ENCODE measurements at places on chromosomes 13 and 19.

- no peak for DNase-seq
These were observed 318.8 kb downstream of the SPRY2 start for GRCh38 chr13:80022146-80022545.

DNA sequence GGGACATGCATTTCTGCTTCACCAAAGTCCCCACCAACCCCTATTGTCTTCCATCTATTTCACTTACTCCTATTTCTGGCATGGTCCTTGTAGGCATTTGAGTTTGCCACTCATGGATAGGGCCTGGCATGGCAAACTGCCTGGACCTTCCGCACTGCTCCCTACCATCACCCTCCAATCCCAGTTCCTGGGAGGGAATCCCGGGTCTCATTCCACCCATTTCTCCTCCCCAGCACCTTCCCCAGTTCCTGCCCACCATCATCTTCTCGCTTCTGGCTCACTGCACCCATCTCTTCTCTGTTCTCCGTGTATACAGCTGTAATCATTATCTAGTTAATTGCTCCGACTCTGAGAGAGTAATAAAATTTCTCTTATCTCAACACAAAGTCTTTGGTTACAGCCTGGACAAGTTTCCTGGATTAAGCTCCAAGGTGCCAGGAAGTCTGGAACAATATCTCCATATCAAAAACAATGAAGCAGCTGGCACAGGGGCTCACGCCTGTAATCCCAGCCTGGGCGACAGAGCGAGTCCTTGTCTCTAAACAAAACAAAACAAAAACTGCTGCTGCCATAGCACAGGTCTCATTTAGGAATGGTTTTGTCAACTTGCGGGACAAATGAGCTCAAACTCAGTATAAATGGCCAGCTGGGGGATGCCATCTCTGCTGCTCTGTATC is 17.0 kb upstream of the COX7A1 start:
- DNase-seq = no peak

GRCh38 chr19:18183529-18183928 is 9.5 kb upstream of the MPV17L2 start:
- no peak for DNase-seq

DNA sequence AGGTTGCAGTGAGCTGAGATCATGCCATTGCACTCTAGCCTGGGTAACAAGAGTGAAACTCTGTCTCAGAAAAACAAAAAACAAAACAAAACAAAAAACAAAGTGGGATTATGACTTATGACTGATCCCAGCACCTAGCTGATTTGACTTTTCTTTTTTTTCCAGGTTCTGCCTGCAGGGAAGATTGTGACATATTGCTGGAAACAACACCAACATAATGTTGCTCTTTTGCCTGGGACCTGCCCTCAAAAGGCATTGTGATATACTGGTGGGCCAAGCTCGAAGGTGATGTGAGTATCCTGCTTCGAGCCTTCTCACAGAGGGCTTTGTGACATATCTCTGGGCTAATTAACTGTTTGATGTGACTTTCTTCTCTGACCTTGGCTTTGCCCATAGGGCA is 42.0 kb upstream of the ZNF43 start:
- DNase-seq = no peak

DNA sequence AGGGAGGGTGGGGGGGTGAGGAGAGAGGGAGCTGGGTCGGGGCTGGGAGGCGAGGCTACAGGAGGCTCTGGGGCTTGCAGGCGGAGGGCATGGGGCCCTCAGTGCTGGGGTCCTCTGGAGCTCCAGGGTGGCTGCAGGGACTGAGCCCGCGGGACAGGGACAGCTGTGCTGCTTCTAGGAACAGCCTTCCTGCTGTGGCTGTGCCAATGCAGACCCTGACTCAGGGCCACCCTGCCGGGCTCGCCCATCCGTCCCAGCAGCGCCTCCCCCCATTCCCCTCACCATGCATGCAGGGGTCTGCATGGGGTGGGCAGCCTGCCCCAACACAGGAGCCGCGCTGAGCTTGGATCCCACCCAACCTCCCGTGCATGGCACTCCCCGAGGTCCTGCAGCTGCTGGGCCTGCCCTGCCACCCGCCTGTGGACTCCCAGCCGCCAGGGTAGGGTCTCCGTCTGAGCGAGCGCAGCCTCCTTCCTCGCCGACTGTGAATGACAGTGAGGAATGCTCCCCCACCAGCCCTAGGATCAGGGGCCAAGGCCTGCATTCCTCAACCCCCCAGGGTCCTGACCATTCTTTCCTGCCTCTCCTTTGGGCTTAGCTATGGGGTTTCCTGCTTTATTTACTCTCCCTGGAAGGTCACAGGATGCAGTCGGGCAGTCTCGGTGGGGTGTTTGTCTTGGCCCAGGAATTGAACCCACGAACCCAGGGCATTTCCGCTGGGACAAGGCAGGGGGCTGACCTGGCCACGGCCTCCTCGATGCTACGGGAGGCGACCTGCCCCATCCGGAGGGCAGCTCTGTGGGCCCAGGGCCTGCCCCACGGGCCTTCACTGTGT is 23.4 kb downstream of the CEBPG start:
- no peak for DNase-seq

DNA sequence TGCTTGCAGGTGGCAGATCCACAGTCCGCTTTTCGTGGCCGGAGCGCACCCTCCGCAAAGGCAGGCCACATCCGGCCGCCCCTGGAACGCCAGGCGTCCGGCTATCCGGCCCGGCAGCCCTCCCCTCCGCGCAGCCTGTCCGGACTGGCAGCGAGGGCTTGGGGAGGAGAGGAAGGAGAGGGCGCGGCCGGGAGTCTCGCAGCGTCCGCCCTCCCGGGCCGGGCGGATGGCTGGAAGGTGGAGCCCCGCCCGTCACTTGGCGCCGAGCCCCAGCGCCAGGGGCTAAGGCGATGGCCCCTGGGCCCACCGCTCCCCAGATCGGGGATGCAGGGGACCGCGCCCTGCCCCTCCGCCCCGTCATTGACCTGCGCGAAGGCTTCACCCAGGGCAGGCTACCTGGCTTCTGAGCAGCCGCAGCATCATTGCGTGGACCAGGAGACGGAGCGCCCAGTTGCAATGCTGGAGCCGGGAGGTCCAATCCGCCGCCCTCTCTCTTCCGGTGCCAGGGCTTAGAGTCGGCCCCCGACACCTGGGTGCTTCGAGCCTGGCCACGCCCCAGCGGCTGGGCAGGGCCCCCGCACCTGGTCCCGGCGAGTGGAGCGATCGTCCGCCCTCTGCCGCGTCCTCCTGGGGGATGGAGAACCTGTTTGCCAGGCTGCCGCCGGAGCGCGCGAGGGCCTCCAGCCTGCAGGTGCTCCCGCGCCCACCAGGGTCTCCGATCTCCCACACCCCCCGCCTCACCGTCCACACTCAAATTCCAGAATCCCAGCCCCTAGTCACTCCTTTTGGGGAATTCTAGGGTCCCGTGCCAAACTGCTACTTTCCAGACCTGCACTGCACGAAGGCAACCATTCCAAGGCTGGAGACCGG is at the start of gene FUT1:
FUT1 (minus strand) TSS at position 146 of the 870 bp plus-strand sequence. CDS start 1,360 bp downstream, outside the sequence.
- DNase-seq = no peak

- DNase-seq = no peak
These were observed 36.6 kb downstream of the ZSWIM4 start for GRCh38 chr19:13831537-13832467.

GRCh38 chr19:676339-677105 is at the start of gene FSTL3:
FSTL3 (plus strand) TSS chr19:676392; CDS start chr19:676424, 32 bp downstream.
- DNase-seq = no peak

DNA sequence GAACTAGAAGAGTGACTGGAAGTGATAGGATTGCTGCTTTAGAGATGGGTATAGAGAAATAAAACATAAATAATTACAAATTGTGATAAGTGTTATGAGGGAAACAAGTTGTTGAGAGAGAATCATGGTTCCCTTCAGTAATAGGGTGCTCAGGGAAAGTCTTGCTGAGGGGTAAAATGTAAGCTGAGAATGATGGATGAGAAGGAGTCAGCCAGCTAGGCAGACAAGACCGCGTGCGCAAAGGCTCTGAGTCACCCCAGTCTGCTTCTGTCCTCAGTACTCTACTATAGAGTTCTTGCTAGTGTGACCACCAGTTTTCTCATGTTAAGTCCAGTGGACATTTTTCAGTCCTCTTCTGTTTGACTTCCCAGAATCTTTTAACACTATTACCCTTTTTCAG is 39.5 kb downstream of the PCCA start:
- no peak for DNase-seq

DNA sequence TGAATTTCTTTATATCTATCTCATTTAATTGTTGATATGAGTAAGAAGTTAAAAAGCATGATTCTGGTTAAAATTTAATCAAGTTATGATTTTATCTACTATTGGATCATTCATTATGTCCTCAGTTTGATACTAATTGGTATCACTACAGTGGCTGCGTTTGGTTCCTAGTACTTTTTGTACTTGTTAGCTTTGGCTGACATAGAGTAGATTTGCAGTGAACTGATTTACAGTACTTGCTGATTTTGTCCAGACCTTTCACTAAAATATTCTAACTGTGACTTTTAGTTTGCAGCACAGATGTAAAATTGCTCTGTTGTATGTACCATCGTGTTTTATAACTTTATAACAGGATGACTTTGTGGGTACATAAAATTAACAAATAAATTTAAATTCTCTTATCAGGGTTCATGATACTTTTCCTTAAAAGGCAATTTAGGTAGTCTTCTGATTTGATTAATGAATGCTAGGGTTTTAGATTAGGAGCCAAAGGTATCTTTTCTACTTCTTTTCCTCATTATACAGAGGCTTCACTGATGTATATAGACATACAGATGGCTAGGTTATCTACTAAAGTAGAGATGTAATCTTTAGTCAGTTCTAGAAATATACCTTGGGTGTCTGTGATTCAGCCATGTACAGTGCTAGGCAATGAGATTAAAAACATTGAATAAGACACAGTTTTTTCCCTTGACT is 8.7 kb downstream of the UCHL3 start:
- DNase-seq = no peak

- DNase-seq = no peak
These were observed 41.1 kb upstream of the MATK start for GRCh38 chr19:3827306-3827705.

- no peak for DNase-seq
These were observed 196.9 kb downstream of the LIG4 start for GRCh38 chr13:108018371-108018870.

- no peak for DNase-seq
These were observed 8.6 kb downstream of the ZNF584 start for GRCh38 chr19:58417071-58417470.

GRCh38 chr19:18543814-18544475 is 572 bp upstream of the FKBP8 start:
- DNase-seq = peak; percentile 80

GRCh38 chr13:100828226-100828625 is 153.6 kb upstream of the TMTC4 start:
- DNase-seq = no peak

DNA sequence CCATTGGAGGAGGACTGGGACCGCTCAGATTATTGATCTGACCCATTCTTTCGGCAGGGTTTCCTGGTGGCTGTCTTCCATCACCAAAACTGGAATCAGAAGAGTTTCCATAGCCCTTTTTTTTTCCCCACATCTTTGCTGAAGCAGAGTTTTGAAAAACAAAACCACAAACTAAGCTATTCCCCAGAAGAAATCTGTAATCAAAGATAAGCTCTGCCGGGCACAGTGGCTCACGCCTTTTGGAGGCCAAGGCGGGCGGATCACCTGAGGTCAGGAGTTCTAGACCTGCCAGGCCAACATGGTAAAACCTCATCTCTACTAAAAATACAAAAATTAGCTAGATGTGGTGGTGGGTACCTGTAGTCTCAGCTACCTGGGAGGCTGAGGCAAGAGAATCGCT is 4.2 kb upstream of the ICAM1 start:
- no peak for DNase-seq

DNA sequence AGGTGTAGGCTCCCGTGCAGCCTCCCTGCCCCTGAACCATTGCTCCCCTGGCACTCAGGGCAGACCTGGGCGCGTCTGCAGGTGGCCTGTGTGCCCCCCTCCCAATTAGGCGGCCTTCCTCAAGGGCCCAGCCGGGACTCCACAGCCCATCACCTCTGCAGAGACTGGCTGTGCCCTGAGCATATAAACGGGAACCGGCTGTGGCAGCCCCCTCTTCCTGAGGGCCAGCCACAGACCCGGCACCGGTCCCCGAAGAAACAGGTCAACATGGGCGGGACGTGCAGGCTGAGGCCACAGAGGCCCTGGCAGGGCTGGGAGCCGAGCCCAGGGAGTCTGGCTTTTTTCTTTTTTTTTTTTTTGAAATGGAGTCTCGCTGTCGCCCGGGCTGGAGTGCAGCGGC is 12.0 kb downstream of the PIAS4 start:
- DNase-seq = no peak

DNA sequence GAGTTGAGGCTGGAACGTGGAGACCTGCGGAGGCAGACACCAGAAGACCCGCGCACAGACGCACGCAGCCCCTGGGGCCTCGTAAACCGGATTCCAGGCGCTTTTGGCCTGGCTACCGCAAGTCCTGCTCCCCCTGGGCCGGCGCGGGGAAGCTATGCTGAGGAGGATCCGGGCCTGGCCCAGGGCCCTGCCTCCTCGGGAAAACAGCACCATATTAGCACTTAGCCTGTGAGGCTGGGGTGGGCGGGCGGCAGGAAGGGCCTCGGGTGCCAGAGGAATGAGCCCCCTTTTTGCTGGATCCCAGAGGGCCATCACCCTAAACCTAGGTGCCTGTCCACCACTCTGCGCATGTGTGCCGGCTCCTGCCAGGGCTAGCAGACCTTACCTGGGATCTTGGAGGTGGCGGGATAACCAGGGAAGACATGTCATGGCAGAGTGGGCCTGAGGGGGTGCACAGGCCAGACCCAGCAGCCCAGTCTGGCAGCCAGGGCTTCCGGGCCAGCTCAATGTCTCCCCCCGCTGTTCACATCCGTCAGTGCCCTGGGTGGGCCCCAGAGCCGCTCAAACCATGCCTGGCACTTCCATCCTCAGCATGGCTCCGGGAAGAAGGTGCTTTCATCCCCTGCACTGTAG is 7.3 kb downstream of the ELOF1 start:
- no peak for DNase-seq

- no peak for DNase-seq
These were observed 97.1 kb downstream of the SIPA1L3 start for GRCh38 chr19:38004186-38004520.

GRCh38 chr19:39582891-39583625 is 19.3 kb upstream of the LGALS13 start:
- no peak for DNase-seq

- no peak for DNase-seq
These were observed 11.8 kb downstream of the USPL1 start for GRCh38 chr13:30629527-30629926.

GRCh38 chr13:85347251-85347650 is 452.0 kb downstream of the SLITRK6 start:
- no peak for DNase-seq

GRCh38 chr19:17611462-17612244 is 56.2 kb downstream of the COLGALT1 start:
- DNase-seq = no peak
